ENCODE measurements at places on chromosomes 2 and 18.

DNA sequence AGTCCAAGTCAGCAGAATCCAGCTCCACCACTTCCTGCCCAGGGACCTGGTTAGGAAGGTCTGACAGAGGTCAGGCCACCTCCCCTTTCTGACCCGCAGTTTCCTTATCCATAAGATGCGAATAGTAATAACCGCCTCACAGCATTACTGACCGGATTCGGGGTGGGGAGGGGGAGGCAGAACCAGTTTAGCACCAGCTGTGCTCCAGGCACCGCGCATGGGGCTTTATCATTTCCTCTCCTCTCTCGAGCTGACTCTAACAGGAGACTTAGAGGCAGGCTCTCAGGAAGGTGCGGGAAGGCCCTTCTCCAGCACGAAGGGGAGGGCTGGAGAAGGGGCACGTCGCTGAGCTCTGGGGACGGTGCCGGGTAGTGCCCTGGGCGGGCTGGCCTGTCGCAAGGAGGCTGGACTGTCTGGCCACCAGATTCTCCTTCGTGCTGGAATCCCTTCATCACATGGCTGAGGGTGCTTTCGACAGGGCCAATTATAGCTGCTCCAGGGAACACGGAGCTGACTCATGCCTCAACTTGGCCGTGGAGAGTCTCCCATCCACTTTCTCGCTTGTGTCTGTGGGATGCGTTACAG, 5.7 kb downstream of the EHD3 start:
- DNase-seq = no peak

DNA sequence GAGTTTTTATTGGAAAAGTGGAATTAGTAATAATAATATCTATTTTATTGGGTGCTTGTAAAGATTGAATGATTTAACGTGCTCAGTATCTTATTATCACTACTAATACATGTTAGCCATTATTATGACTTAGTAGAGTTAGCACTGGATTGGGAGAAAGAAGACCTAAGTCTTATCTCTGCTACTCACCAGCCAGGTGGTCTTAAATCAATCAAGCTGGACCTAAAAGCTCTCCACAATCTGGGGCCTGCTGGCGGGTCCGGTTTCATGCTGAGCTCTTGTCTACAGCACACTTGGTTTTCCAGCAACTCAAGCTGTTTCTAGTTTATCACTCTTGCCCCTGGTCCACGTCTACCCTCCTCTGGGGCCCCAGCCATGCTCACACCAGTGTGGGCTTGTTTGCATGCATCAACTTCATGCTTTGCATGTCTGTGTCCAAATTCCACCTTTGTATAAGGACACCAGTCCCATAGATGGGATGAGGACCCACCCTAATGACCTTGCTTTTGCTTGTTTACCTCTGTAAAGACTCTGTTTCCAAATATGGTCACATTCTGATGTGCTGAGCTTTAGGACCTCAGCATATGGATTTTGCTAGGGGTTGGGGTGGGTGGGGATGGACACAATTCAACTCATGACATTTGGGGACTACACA, 363.1 kb downstream of the LPIN1 start:
- no peak for DNase-seq

GRCh38 chr2:173307293-173307692, 47.4 kb upstream of the CDCA7 start:
- DNase-seq = no peak

GRCh38 chr2:18998491-18998890, 359.9 kb downstream of the OSR1 start:
- DNase-seq = no peak

DNA sequence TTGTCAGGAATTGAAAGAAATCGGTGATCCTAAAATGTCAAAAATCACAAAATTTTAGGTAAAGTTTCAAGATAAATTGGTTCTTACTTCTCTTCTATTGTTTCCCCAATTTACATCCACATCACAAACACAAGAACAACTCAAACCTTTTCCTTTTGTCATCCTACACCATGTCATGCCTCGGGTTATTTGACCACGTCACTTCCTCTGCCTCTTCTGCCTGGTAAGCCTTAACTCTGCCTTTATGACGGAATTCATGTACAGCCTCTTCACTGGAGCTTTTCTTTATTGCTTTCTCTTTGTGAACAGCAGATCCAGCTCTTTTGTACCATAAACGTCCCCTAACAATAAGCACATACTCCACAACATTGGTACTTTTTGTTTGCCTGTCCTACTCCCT, 258.0 kb downstream of the DPP10 start:
- DNase-seq = no peak

DNA sequence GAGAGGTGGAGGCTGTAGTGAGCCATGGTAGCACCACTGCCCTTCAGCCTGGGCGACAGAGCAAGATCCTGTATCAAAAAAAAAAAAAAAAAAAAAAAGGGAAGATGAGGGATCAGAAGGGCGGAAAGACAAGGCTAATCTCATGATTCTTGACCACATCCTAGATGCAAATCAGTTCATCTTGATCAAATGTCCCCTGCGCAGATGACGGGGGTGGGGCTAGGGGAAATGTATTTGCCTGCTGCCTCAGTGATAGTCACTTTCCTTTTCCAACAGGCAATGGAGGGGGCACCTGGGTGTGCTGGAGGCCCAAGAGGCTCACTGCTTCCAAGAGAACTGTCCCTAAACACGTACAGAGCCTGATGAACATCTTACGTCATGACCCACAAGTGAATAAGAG, 3.7 kb upstream of the EMILIN2 start:
- no peak for DNase-seq

DNA sequence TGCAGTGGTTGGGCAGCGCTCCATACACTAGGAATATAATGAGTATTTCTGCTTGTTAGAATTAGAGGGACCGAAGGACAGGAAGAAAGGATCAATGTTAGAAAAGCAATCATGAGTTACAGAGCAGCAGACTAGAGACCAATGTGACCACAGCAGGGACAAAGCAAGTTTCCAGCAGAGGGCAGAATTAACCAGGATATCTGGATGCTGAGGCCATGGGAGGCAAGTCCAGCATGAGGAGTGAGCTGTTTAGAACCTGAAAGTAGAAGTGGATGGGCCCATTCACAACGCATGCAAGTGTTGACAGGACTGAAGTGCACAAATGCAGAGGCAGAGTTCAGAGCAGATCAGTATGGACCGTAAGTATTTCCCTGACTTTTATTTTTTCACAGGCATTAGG, 910.4 kb upstream of the GYPC start:
- no peak for DNase-seq

- DNase-seq = no peak
Observed at GRCh38 chr2:84674099-84674498, 157.8 kb downstream of the DNAH6 start.

GRCh38 chr2:131724019-131724418, 196.3 kb downstream of the CCDC74A start:
- DNase-seq = no peak

DNA sequence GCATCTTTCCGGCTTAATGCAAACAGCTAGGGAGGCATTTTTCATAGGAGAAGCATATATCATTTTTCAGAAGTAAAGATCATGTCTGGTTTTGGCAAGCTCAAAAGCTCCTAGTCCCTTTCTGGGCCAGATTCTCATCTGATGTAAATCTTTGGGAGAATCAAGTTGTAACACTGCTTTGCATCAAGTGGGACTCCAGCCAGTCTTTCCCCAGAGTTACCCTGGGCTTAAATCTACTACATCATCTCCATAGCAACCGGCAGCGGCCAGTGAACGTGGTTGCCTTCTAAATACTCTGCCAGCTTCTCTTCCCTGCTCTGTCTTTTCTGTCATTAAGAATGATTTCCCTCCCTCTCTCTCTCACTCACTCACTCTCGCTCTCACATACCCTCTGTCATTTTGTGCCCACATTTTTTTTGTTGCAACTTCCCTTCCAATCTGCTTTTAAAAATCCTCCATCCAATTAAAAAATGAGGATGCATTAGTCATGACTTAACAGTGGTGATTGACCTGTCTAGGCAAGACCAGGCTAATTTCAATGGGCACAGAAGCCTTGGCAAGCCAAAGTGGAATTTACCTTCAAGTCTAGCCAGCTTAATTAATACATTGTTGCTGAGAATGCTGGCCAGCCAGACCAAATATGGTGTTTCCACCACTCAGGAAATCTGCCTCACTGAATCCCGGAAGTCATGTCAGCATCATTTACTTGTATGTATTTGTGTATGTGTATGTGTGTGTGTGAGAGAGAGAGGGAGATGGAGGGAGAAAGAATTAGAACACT, 93.0 kb downstream of the NRP2 start:
- no peak for DNase-seq

DNA sequence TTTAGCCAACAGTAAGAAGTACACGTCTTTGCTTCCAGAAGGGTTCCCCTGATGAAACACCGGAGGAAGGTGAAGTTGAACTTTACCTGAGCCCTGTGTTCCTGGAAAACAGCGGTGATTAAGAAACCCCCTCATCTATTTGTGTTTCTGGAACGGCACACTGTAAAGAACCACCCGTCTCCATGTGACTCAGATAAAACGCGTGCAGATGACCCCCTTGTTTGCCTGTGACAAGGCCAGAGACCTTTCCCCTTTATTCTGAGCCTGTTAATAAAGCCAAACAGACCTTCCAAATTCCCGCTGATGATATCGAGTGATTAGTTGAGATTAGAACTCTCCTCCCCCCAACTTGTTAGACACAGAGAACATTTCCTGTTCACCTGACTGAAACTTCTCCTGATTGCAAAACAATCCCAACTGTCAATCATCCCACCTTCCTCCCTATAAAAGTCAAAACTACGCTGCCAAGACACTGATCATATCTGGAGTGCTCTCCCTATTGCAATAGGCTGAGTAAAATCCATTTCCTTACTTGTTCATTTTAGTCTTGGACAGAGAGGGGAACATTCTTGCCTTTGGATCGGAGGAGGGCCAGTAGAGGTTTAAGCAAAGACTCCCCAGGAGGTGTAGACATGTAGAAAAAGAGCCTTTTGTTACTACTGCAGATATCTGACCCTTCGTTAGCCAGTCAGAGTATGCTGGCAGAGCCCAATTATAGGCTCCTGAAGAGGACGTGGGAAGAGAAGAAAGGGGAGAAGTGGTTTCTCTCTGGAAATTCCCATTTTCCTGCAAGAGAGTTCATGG, 914 bp upstream of the IWS1 start:
- DNase-seq = no peak

DNA sequence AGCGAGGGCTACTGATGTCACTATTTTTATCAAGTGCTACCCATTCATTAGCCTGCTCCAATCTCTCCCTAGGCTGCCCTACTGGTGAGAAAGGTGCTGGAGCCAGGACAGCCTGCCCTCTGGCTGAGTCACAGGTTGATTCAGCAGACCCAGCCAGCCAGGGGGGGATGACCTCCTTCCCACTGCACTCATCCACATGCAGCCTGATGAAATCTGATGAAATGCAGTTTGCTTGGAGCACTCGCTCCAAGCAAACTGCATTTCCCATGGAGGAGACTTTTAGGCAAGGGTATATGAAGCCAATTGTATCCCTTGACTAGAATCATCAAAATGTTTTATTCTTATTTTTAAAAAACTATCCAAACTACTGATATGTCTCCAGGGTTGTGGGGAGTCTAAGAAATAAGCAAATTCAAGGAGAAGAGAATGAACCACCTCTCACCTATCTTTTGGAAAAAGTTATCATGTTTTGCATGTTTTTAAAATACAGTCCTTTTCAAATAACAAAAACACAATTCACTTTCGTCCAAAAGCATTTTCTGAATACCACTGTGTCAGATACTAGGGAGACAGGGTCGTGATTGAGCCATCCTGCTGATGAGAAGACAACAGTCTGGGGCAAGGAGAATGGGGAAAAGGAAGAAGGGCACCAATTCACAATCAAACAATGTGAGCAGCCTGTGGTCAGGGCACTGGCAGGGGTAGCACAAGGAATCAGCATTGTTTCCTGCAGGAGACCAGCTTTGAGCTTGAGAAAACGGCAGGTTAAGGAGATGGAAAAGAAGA, 128.3 kb downstream of the AFF3 start:
- DNase-seq = peak; percentile 25

DNA sequence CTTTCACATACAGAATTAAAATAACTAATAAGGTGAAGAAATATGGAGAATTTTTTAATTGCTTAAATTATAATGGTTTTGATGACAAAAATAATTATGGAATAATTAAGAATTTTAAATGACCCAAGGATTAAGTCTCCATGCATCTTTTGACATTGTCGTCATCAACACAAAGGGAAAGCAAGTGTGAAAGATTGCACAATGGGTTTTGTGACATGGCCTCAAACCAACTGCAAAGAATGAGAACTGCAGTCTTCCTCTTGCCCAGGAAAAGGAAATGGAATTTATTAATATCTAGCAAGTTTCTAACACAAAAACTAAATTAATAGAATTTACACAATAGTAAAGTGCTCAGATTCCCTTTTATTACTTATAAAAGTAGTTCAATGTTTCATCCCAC, 329.1 kb upstream of the PKDCC start:
- DNase-seq = no peak

- DNase-seq = no peak
Observed at GRCh38 chr2:234422273-234422732, 74.6 kb downstream of the ARL4C start.

DNA sequence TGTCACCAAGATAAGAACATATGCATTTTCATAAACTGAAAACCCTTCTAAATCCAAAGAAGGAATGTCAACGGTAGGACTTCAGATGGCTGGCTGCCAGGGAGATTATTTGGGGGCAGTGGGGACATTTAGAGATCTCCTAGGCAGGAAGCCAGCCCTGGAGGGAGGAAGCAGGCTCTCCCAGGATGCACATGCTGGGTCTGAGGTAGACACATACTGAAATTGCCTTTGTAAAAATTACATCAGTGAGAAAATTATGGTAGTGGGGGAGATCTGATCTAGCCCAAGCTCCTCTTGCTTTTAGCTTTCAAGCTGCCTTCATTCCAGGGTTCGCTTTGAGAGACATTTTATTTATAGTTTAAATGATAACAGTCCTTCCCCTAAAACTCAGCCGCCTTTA, 24.1 kb downstream of the MPP4 start:
- DNase-seq = no peak

- no peak for DNase-seq
Observed at GRCh38 chr2:68365087-68365486, at the start of gene PLEK. TSS of gene PLEK (plus strand) at chr2:68365282. CDS start at chr2:68365352, 70 bp downstream.

GRCh38 chr18:811182-811891, 705 bp downstream of the YES1 start:
- no peak for DNase-seq

DNA sequence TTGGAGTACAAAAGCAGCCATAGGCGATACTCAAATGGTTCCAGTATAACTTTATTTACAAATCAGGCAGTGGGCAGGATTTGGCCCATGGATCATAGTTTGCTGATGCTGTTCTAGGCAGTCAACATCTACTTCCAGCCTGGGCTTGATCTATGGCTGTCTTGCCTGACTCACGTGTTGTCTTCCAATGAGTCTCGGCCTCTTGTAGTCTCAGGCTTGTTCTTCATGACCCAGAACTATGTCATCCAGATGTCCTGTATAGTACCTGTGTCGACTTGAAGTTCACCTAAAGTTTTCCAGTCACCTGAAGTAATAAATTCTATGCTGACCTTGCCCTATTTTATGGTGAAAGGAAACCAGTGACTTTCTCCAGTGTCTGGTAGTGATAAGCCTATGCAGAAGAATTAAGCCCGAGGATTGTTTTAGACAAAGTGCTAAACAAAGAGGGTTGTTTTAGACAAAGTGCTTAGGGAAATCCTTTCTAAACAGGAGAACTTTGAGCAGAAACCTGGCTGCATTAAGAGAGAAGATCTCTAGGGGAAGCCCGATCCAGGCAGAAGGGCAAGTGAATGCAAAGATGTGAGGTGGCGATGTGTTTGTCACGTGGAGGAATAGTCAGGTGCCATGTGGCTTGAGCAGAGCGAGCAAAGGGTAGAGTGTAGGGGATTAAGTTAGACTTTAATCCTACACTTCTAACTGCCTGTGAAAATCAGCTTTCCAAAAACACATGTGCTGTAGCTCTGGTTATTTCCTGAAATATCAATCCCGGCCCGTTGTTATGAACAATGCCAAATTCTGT, 8.5 kb upstream of the THNSL2 start:
- no peak for DNase-seq

GRCh38 chr2:132949108-132949507, 279.1 kb upstream of the LYPD1 start:
- DNase-seq = no peak
